CD4-positive, CD25-positive, alpha-beta regulatory T cell (primary cell): ENCODE measurements at places on chromosomes 5 and 9. TPM values are rescaled to one million over a fixed set of nuclear protein-coding genes. Genes with fewer than 3 reads are reported as not detected.

DNA sequence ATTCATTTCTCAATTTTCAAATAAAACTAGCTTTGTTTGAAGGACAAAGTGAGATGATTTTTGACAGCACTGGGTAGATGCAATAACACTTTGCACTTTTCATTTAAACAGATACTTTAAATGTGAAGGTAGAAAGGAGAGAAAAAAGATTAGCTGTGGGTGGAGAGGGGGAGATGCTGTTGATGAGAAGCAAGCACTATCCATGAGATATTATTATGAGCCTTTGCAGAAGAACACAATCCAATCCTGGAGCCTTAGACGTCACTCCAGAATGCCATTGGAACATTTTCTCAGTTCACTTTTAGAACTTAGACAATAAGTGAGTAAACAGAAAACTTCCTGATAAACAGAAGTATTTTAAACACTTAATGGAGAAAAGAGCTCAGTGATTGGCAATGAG is 351.1 kb downstream of the ARHGEF28 start:
- H3K27me3 ChIP-seq, result no peaks in the 10 kb centered on the region
- no peaks in the 10 kb centered on the region for H3K4me1 ChIP-seq
- H3K36me3 ChIP-seq, result no peaks in the 10 kb centered on the region
- no peak overlapping the region for H3K4me3 ChIP-seq
- no peak overlapping the region for H3K27ac ChIP-seq
- no peak for DNase-seq

DNA sequence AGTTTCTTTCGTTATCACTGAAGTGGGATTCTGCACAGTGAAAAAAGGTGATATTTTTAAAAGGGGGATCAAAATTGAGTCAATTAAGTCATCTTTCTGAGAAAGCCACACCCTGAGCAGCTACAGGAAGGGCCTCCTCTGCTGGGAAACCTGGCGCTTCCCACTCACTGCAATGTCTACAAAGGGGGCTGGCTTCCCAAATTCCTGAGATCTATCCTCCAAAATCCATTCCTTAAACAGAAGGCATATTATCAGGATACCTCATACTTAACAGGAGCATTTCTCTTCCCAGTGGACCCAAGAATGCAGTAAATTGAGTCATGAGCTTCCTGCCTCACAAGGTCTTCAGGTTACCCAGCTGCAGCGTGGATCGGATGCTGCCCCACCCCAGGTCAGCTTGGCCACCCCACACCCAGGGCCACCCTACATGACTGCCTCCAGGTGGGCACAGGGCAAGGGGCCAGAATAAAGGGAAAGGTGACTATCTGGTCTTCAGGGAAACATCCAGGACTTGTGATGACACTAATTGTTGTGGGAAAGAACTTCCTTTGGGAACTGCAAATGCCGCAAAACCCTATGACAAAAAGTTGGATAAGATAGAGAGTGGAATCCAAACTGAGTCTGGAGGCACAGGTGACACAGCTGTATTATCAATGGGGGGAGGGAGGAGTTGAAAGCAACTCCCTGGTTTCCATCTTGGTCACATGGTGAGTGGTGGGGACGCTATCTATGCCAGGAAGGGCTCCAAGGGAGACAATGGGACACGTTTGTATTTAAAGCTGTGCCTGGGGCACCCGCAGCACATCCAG is 42.3 kb downstream of the ROR2 start:
- no peak overlapping the region for H3K4me3 ChIP-seq
- peaks cover 2% of the 10 kb centered on the region for H3K27me3 ChIP-seq
- H3K36me3 ChIP-seq, result no peaks in the 10 kb centered on the region
- peaks cover 10% of the 10 kb centered on the region for H3K4me1 ChIP-seq
- no peak overlapping the region for H3K27ac ChIP-seq
- no peak for DNase-seq

GRCh38 chr5:68376935-68377334 is 161.4 kb downstream of the PIK3R1 start:
- H3K4me3 ChIP-seq, result no peak overlapping the region
- peaks cover 2% of the 10 kb centered on the region for H3K27me3 ChIP-seq
- H3K27ac ChIP-seq, result no peak overlapping the region
- no peaks in the 10 kb centered on the region for H3K36me3 ChIP-seq
- no peak for DNase-seq

ESM1 gene
- total RNA-seq, result 0.42 TPM

DNA sequence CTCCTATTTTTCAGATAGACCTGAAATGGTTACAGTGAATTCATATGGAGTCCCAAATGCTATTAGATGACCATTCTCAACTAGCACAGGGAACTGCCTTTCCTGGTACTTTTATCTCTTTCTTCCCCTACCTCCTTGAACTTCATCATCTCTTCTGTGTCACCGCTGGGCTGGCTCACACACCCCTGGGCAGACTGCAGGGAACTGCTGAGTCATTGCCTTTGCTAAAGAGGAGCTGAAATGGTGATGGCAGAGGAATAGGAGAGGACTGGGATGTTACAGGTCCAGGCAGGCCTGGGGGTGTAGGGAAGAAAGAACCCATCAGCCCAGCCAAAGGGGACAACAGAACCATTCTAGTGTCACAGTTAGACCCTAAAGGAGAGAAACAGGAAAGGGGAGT is 322.3 kb downstream of the ASTN2 start:
- no peak for DNase-seq
- no peaks in the 10 kb centered on the region for H3K4me1 ChIP-seq
- no peak overlapping the region for H3K27ac ChIP-seq
- H3K4me3 ChIP-seq, result no peak overlapping the region
- H3K27me3 ChIP-seq, result no peaks in the 10 kb centered on the region

TPPP gene
- total RNA-seq, result 12.4 TPM

DNA sequence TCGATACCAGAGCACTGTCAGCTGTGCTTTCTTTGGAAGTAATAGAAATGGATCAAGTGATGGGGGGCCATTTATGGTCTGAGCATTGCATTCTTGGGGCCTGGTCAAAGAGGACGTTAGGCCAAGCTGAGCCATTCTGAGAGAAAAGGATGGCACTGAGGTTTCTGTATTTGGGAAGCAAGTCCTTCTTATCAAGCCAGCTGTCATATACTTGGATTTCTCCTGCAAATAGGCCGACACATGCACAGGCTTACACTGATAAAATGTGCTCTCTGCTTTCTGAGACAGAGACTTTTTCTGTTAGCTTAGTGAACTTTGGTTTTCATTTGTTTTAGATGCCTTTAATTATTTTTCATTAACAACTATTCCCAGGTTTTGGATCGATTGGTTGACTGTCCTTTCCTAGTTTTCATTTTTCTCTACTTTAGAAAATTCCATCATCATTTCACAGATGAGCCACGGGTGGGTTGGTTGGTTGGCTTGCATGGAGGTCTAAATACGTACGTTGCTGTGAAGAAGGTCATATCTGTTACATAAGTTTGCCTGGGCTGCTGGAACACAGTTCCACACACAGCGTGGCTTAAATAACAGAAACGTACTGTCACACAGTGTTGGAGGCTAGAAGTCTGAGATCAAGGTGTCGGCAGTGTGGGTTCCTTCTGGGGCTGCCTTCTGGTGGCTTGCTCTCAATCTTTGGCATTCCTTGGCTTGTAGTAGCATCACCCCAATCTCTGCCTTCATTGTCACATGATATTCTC is 20.3 kb downstream of the TMOD1 start:
- H3K4me1 ChIP-seq, result no peaks in the 10 kb centered on the region
- H3K27ac ChIP-seq, result no peak overlapping the region
- no peaks in the 10 kb centered on the region for H3K36me3 ChIP-seq
